ENCODE measurements at places on chromosomes 5 and 9.

DNA sequence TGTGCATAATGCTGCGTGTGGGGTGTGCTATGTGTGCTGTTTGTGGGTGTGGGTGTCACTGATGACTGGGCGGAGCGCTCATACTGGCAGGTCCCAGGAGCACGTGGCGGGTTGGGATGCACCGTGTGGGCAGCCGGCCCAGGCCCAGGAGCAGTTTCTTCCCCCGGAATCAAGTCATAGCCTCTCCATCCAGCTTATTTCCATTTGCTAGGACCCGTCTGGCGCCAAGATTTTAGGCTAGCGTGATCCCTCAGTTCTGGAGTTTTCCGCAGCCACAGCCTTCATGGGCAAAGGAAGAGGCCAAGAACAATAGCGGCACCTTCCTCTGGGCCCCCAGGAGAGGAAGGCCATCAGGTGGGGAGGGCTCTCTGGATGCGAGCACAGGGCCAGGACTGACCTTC lies 43.3 kb upstream of the NEURL1B start:
- H3K36me3 ChIP-seq: no peaks in the 10 kb centered on the region
- no peak overlapping the region for H3K27ac ChIP-seq
- peaks cover 52% of the 10 kb centered on the region for H3K27me3 ChIP-seq
- no peak for DNase-seq
- H3K4me1 ChIP-seq: no peaks in the 10 kb centered on the region
- no peak overlapping the region for H3K4me3 ChIP-seq

DNA sequence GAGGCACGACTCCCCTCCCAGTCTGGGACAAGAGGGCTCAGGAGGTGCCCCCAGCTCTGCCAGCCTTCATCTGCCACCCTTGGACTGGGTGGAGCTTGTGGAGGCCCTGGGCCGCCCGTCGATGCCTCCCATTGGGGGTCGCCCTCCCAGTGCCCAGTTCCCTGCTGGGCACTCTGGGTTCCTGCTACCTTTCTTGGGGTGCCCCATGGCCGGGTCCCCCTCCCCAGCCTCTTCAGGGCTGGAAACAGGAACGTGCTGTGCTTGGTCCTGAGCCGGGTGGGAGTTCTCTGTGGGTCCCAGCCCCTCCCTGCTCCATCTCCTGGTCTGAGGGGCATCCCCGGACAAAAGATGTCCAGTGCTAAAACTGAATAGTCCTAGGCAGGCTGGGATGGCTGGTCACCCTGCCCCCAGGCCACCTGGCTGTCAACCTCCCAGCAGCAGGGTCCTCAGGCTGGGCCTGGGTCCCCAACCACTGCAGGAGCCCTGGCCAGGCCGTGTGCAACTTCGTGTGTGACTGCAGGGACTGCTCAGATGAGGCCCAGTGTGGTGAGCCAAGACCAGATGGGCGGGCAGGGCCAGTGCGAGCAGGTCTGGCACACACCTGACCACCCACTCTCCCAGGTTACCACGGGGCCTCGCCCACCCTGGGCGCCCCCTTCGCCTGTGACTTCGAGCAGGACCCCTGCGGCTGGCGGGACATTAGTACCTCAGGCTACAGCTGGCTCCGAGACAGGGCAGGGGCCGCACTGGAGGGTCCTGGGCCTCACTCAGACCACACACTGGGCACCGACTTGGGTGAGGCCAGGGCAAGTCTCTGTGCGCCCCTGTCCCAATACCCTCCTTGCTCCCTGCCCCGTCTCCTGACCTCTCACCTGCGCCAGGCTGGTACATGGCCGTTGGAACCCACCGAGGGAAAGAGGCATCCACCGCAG lies 784 bp downstream of the MAMDC4 start:
- H3K27me3 ChIP-seq: no peaks in the 10 kb centered on the region
- peaks cover 62% of the 10 kb centered on the region for H3K4me1 ChIP-seq
- H3K27ac ChIP-seq: no peak overlapping the region
- no peak overlapping the region for H3K4me3 ChIP-seq

- peaks cover 8% of the 10 kb centered on the region for H3K4me1 ChIP-seq
- no peak for DNase-seq
- no peaks in the 10 kb centered on the region for H3K36me3 ChIP-seq
- no peak overlapping the region for H3K4me3 ChIP-seq
- H3K27ac ChIP-seq: peak overlapping the region; percentile 41
- H3K27me3 ChIP-seq: no peaks in the 10 kb centered on the region
These were observed 201.1 kb downstream of the PALM2AKAP2 start for GRCh38 chr9:109981091-109981490.

DNA sequence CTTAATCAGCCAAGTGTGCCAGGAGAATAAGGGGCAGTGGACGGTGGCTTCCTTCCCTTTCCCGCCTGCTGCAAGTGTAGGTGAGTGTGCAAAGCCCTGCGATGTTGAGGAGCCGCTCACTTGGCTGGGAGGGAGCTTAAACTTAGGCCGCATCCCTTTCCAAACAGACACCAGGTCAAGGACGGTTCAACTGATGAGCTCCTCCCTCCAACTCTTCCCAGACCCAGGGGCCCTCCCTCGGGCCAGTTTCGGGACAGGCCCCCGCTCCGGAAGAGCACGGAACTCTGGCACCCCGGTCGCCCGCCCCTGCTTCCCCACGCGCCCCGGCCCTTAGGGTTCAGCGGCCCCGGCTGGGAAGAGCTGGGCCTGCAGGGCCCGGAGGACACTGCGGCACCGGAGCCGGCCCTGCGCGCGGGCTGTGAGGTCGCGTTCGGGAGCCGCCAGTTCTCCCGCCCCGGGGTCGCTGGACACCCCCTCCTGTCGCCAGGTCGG lies 481 bp downstream of the MRPL36 start:
- DNase-seq: peak; percentile 40
- no peaks in the 10 kb centered on the region for H3K27me3 ChIP-seq
- H3K4me3 ChIP-seq: peak overlapping the region; percentile 98
- peaks cover 25% of the 10 kb centered on the region for H3K4me1 ChIP-seq
- peaks cover 41% of the 10 kb centered on the region for H3K36me3 ChIP-seq

DNA sequence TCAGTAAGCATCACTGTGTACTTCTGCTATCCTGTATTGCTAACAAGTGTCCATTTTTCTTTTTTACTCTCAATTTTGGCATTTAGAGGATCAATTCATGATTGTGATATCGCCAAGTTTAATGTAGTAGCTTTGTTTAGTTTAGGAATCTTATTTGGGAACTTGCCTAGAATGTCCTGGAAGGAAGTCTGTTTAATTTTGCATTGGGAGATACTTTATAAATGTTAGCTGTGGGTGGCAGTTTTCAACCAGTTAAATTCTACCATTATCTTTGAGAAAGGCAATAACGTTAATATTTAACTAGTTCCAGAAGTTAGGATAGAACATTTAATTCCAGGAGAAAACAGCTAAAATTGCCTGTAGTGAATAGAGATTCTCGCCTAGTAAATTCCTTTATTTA lies 78.6 kb downstream of the PBX3 start:
- H3K4me1 ChIP-seq: no peaks in the 10 kb centered on the region
- no peak overlapping the region for H3K27ac ChIP-seq
- H3K4me3 ChIP-seq: no peak overlapping the region
- no peaks in the 10 kb centered on the region for H3K36me3 ChIP-seq

DNA sequence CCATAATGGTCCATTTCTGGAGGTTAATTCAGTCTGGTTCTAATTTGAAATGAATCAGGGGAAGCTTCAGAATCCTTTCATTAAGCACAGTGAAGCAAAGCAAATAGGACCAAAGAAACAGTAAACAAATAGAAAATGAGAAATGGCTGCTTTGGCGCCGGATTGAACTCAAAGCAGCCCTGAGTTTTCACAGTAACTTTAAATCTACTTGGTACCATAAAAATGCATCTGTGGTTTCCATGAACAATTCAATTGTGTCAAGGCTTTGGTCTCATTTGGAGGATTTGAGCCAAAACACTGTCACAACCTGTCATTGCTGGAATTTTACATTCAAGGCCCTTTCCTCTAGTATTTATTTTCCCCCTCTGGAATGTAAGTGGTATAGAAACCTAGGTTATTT lies 25.9 kb upstream of the DAPK1 start:
- no peaks in the 10 kb centered on the region for H3K27me3 ChIP-seq
- no peaks in the 10 kb centered on the region for H3K4me1 ChIP-seq
- DNase-seq: no peak
- no peak overlapping the region for H3K4me3 ChIP-seq
- H3K27ac ChIP-seq: no peak overlapping the region
- H3K36me3 ChIP-seq: no peaks in the 10 kb centered on the region
